ENCODE measurements at places on chromosomes 12 and 14.
A peak's percentile ranks its signal among the peaks of the same experiment; 100 is the strongest.

GRCh38 chr12:64801381-64801780, 23.1 kb upstream of the TBC1D30 start:
- DNase-seq: no peak

DNA sequence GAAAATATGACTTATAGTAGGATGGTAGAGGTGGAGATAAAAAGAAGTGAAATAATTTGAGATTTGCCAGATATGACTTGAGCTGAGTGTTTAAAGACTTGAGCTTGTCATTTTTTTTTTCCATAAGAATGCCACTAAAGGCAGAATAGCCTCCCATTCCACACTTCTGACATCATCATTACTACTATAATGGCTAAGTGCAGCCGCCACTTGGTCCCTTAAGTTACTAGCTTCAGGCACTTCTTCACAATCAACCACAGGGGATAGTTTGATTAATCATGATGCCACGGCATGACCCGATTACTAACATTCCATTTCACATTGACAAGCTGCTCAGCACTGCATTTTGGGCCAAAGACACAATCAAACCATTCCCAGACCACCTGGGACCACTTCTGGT, 127.9 kb downstream of the EFCAB11 start:
- DNase-seq: no peak

DNA sequence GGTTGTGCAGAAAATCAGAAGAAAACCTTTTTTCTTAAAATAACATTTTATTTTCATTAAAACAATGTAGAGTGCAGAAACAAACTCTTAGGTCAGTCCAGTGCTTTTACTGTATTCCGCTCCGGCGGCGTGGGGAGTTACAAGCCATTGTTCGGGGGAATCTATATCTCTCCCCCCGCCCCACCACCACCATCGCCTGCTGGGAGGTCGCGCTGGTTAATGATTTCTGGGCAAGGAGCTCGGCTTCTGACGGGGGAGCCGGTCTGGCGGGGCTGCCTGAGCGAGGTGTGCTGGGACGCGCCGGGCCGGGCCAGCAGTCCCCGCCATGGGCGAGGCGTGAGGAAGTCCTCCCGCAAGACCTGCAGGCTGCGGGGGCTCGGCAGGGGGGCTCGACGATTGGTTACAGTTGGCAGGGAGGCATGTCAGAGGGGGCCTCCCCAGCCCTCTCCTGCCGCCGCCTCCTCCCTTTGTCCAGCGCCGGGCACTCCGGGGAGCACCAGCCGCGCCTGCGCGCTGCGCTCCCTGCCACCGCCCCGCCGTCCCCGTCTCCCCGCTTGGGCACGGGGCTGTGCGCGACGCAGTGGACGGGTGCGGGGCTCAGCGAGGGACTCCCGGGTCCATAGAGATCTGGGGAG, 1.0 kb upstream of the DUSP6 start:
- peak; percentile 56 for DNase-seq

DNA sequence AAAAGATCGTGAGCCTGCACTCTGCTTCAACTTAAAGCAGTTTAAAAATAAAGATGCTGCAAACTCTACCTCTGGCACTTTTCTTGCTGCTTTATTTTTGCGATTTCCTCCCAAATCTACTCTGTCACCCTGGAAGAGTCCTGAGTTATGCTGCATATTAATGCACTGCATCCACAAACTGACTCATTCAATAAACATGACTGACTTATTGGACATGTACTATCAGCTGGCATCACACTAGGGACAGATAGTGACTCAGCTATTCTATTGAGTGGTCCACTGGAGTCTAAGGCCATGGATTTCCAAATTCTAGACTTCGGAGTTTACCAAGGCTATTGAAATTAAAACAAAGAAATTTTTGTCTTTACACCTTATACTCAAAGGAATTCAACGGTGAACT, 90.7 kb upstream of the PTPRR start:
- DNase-seq: no peak

DNA sequence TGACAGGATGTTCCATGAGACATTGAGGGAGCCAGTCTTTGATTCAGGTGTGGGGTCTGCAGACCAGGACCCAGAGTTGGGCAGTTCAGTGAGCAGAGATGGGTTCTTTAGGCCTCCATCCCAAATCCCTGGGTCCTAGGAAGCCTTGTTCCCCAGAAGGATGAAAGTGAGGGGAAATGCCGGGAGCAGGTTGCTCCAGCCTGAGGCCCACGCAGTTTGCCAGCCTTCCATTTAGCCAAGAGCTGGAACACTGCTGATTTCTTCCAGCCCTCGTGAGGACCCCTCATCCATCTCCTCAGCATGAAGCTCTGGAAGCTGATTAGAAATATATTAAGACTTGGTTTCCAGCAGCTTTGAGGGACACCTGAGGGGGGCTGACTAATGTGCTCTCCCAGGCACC, 12.1 kb downstream of the C14orf132 start:
- DNase-seq: no peak

- no peak for DNase-seq
Observed at GRCh38 chr12:101738920-101739665, at the start of gene SYCP3. Gene SYCP3 (minus strand): TSS chr12:101739462. CDS start chr12:101737935, 1,527 bp downstream.

- no peak for DNase-seq
Observed at GRCh38 chr12:10849425-10849878, at the start of gene PRR4. Gene PRR4 (minus strand): TSS chr12:10849475. CDS start chr12:10849437, 38 bp downstream.

- DNase-seq: no peak
Observed at GRCh38 chr12:104555648-104556047, 98.9 kb downstream of the CHST11 start.

- DNase-seq: no peak
Observed at GRCh38 chr12:124107351-124107750, 134.3 kb downstream of the ZNF664 start.

DNA sequence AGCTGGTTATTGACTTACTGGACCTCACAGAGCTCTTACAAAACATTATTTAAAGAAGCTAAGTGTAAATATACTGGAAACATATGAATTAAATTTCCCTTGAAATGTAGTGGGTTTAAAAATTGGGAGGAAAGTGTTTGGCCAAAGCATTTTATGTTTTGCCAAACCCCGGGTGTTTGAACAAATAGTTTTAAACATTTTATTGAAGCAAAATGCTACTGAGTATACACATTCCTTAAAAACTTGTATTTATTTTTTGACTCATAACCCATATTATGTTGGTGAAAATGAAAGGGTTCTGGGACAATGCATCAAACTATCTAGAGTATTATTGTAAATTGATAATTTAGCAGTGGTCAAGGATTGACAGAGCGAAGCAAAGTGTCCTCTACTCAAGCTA, 1048.5 kb downstream of the SLC6A15 start:
- DNase-seq: no peak

DNA sequence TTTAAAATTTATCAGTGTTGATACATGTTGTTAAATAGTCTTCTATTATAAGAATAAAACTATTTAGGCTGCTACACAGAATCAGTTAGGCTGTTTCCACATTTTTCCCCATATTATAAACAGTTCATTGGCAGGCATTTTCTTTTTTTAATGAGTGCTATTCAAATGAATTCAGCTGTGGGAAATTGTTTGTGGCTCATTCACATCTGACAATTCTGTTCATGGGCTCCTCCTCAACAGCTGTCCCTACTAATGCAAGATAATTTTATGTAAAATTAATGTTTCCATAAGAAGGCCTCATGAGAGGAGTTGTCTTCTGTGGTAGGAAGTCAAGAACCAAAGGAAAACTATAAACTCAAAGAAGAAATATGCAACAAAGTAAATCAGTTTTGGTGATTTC, 218.0 kb downstream of the PPFIA2 start:
- DNase-seq: no peak

DNA sequence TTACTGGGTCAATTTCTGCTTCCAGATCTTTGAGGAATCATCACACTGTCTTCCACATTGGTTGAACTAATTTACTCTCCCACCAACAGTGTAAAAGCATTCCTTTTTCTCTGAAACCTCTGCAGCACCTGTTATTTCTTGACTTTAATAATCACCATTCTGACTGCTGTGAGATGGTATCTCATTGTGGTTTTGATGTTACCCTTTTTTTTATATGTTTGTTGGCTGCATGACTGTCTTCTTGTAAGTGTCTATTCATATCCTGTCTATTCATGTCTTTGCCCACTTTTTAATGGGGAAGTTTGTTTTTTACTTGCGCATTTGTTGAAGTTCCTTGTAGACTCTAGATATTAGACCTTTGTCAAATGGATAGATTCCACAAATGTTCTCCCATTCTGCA, 324.9 kb downstream of the NAV3 start:
- DNase-seq: no peak

Data from amniotic epithelial cell (primary cell).